SJSA1 (cell line): ENCODE measurements at places on chromosomes 16 and 17.

DNA sequence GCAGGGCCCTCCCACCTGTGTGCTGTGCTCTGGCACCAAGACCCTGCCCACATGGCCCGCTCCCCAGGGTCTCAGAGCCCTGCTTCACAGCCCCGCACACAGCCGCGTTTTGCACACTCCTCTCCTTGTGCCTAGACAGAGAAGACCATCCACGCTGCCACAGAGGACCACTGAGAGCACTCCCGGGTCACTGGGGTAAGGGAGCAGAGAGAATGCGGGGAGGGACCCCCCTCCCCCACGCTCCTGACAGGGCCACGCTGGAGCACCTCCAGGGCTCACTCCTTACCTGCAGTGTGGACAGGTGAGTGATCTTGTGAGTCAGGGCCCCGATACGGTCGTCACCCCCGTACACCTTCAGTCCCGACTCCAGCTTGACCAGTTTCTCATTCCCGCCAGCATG, 7.0 kb downstream of the HAGH start:
- DNase-seq, result no peak

DNA sequence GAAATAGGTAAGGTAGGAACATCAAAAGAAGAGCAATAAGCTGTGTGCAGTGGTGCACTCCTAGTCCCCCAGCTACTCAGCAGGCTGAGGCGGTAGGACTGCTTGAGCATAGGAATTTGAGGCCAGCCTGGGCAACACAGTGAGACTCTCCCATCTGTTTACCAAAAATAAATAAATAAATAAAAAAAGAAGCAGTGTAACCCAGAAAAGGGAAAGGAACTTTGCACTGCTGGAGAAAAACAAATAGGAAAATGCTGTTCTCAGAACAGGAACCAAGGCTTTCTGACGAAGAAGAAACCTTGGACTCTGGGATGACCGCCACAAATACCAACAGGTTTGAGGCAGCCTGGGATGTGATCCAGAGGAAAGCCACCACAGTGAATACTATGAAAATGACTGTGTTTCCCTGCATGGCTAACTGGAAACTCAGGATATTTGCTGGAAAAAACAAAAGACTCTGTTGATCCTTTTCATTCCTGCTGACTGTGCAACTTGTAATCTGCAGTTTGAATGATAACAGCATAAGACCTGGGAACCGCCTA, 41.2 kb downstream of the TTC19 start:
- no peak for DNase-seq

GRCh38 chr17:64020056-64020766, at the start of gene ICAM2:
TSS of gene ICAM2 (minus strand) at chr17:64020633. CDS start at chr17:64006691, 13,942 bp downstream.
- no peak for DNase-seq

- DNase-seq, result no peak
Observed at GRCh38 chr17:20314834-20315233, 152.5 kb downstream of the LGALS9B start.

DNA sequence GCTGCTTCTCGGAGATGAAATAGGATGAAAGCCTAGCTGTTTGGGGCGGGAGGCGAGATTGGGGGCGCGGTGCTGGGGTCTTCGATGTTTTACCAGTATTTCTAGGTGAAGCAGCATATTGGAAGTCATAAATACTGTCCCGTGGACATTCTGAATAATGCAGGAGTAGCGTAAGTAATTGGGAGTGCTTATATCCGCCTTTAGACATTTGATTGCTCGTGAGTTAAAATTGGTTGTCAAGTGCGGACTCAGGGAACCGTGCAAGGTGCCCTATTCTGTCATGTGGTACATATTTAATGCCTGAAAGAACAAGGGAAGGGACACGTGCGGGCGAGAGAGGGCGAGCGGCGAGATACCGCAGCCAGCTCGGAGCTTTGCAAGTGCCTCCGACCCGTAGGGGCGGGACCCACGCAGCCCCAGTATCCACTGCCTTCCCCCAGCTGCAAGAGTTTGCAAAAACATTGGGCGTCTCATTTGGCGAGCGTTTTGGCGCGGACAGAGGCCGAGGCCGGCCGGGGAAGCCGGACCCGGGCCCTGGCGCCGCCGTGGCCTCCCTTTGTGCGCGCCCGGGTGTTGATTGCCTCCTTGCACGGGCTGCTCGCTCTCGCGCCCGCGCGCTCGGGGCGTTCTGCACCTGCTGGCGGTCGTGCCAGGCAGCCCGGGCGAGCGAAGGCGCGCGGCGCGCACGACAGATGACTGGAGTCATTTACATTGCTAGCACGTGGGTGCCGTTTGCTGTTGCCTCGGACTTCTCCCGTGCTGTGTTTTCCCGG, 849.8 kb upstream of the RBFOX1 start:
- no peak for DNase-seq

DNA sequence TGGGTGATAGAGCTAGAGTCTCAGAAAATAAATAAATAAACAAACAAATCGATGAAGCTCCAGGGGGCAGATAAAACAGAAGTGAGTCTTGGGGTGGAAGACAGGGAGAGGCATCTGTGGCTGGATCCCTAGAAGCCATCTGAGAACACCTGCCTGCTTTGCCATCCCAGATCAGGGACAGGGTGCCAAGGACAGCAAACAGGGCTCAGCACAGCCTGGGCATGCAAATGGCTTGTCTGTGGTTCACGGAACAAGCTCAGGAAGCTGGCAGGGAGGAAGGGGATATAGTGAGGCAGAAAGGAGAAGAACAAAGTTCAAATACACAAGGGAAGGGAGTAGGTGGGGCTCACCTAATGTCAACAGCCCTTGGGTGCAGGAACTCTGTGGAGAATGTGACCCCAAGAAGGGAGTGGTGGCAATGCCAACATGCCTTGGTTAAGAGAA, 27.5 kb downstream of the TRIM25 start:
- no peak for DNase-seq

DNA sequence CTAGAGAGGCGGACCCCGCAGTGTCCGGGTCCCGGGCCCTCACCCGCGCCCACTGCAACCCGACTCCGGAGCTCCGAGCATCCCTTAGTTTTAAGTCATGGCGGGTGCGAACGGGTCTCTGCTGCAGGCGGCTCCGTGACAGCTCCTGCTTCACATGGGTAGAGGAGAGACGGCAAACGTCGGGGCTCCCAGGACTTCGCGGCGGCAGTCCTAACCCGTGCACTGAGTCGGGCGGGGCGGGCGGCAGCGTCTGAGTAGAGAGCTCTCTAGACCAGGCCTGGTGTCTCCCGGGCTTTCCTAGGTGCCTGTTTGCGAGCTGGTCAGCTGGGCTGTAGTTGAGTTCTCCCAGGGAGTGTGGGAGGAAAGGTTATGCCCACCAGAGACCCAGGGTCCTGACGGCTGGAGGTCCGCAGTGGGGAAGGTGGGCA, 345 bp downstream of the TSC2 start:
- peak; percentile 8 for DNase-seq

GRCh38 chr16:70726892-70727361, 41.1 kb upstream of the MTSS2 start:
- DNase-seq, result no peak

- no peak for DNase-seq
Observed at GRCh38 chr17:57906910-57907309, 48.3 kb downstream of the CUEDC1 start.

- DNase-seq, result no peak
Observed at GRCh38 chr17:65583921-65584603, 22.6 kb upstream of the AXIN2 start.
